ENCODE measurements at places on chromosomes 12 and 14. TPM values are rescaled to one million over a fixed set of nuclear protein-coding genes. Genes with fewer than 3 reads are reported as not detected.

DNA sequence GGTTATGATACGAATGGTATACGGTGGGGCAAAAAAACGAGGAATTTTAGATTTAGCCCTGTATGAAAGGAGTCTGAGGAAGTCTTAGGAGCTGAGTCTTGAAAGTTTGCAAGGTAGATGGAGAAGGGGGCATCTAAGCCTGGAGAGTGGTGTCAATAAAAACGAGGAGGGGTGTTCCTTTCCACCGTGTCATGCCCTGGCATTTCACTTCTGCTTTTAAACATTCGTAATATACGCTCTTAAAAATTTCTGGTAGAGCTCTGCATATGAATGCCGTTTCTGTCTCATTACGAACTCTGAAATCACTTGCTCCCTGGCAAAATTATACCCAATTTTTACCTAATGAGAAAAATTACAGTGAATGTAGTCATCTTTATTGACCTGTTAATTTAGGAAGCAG, 170.2 kb downstream of the ERC1 start:
- no peaks in the 10 kb centered on the region for H3K4me1 ChIP-seq
- H3K27ac ChIP-seq = no peak overlapping the region
- H3K36me3 ChIP-seq = peaks cover 3% of the 10 kb centered on the region
- DNase-seq = no peak
- H3K27me3 ChIP-seq = no peaks in the 10 kb centered on the region

GRCh38 chr14:72558721-72559120, 335.2 kb downstream of the DPF3 start:
- DNase-seq = no peak
- peaks cover 2% of the 10 kb centered on the region for H3K36me3 ChIP-seq
- peaks cover 29% of the 10 kb centered on the region for H3K27me3 ChIP-seq
- H3K4me3 ChIP-seq = no peak overlapping the region

GRCh38 chr14:81473456-81474147, 60.1 kb downstream of the SEL1L start:
- H3K27me3 ChIP-seq = no peaks in the 10 kb centered on the region

GRCh38 chr12:66269142-66269541, 33.2 kb upstream of the HELB start:
- H3K4me1 ChIP-seq = no peaks in the 10 kb centered on the region
- no peaks in the 10 kb centered on the region for H3K36me3 ChIP-seq
- H3K4me3 ChIP-seq = no peak overlapping the region
- peaks cover 2% of the 10 kb centered on the region for H3K27me3 ChIP-seq
- DNase-seq = no peak

DNA sequence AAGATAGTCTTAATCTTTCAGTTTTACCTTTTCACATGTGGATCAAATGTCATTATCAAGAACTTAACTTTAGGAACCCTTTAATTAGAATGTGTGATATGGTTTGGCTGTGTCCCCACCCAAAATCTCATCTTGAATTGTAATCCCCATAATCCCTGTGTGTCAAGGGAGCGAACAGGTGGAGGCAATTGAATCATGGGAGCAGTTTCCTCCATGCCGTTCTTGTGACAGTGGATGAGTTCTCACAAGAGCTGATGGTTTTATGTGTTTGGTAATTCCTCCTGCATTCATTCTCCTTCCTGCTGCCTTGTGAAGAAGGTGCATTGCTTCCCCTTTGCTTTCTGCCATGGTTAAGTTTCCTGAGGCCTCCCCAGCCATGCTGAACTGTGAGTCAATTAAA, 160.6 kb downstream of the MON2 start:
- no peaks in the 10 kb centered on the region for H3K4me1 ChIP-seq
- DNase-seq = no peak
- H3K4me3 ChIP-seq = no peak overlapping the region
- peaks cover 1% of the 10 kb centered on the region for H3K36me3 ChIP-seq
- H3K27me3 ChIP-seq = peaks cover 52% of the 10 kb centered on the region
- H3K27ac ChIP-seq = no peak overlapping the region

GRCh38 chr12:25322918-25323531, 72.3 kb upstream of the KRAS start:
- H3K27me3 ChIP-seq = peaks cover 2% of the 10 kb centered on the region
- peak overlapping the region; percentile 78 for H3K27ac ChIP-seq
- no peaks in the 10 kb centered on the region for H3K36me3 ChIP-seq
- DNase-seq = no peak
- peaks cover 50% of the 10 kb centered on the region for H3K4me1 ChIP-seq
- peak overlapping the region; percentile 71 for H3K4me3 ChIP-seq

- H3K27ac ChIP-seq = no peak overlapping the region
- H3K4me1 ChIP-seq = no peaks in the 10 kb centered on the region
- H3K27me3 ChIP-seq = peaks cover 1% of the 10 kb centered on the region
- H3K36me3 ChIP-seq = no peaks in the 10 kb centered on the region
These were observed 194.8 kb downstream of the CACNA1C start for GRCh38 chr12:2247596-2247995.

DNA sequence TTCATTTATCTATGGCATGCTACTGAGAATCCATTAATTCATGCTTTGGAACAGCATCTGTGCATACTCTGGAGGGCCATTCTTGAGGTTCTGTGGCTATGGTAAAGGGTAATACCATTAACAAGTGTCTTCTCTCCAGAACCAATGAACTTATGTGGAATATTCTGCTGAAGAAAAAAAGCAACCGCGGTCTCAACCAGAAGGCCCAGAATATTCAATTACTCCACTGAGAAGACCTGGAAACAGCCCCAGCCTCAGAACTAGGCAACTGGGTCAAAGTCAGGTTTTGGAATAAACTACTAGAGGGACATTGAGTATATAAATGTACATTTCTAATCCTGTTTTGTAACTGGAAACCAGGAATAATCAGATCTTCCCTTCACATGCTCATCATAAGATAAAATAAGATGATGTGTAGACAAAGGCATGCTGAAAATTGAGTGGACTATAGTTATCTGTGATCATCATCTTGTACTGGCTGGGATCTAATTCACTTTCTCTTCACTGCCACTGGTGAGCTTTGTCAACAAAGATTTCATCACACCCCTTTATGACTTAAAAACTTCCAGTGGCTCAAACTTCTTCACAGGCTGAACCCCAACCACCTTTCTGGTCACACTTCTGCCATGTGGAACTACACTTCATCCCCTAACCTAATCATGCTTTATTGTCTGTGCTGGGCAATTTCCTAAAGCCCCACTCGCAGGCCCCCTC, 6.0 kb downstream of the SPTB start:
- no peak overlapping the region for H3K4me3 ChIP-seq
- H3K36me3 ChIP-seq = no peaks in the 10 kb centered on the region
- H3K27ac ChIP-seq = no peak overlapping the region
- H3K27me3 ChIP-seq = peaks cover 63% of the 10 kb centered on the region
- H3K4me1 ChIP-seq = no peaks in the 10 kb centered on the region
- no peak for DNase-seq

- H3K27me3 ChIP-seq = no peaks in the 10 kb centered on the region
- peaks cover 28% of the 10 kb centered on the region for H3K4me1 ChIP-seq
- H3K4me3 ChIP-seq = no peak overlapping the region
These were observed 10.8 kb downstream of the SETD1B start for GRCh38 chr12:121814429-121815119.

DNA sequence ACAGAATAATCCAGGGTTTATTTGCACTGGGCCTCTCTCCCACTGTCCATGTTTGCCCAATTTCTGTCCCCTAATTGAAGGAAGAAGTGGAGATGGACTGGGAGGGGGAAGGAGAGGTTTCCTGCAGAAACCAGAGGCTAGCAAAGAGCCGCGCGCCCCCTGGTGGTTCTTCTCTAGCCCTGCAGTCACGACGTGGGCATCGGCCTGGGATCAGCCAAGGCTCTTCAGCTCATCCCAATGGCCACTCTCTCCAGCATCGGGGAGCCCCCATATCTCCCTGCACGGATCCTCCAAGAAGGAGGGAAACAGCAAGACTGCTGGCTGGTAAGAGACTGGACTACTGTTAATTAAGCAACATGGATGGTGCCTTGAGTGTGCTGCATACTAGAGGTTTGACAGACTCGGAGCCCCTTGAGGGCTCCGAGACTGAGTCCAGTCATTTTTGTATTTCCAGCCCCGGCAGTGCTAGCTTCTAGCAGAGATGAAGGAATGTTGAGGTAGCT, 18.7 kb downstream of the ZBTB39 start:
- peaks cover 23% of the 10 kb centered on the region for H3K4me1 ChIP-seq
- H3K36me3 ChIP-seq = no peaks in the 10 kb centered on the region
- DNase-seq = peak; percentile 54
- no peak overlapping the region for H3K27ac ChIP-seq
- H3K4me3 ChIP-seq = no peak overlapping the region

DNA sequence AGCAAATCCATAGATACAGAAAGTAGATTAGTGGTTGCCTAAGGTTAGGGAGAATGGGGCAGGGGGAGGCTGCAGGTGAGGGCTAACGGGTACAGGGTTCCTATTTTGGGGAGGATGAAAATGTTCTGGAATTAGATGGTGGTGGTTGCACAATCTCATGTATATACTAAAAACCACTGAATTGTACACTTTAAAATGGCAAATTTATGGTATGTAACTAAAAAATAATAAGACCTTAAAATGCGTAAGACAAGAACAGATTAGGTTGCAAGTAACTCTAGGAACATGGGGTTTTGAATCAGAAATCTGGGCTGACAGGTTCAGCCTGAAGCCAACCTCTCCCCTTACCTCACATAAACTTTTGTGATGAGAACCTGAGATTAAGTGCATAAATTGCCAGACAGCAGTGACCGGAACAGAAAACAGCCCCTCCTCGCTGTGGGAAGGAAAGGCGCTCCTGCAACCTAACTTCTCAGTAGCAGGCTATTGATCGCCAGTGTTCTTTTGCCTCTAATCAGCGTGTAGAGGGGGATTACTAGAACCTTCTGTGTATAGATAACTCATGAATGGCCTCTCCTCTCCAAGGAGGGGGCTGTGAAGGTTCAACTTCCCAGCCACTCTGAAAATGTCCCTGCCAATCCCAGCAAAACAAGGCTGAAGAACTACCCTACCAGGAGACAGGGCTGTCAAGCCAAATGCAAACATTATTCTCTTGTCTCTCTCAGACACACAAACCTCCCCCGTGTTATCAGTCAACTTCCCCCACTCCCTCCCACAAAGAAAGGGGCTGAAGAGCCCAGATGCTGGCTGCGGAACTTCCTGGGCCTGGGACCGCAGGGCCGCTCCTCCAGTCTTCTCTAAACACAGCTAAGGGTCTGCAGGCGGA, 1.9 kb downstream of the SSH1 start:
- no peak for DNase-seq
- H3K4me3 ChIP-seq = peak overlapping the region; percentile 96

GRCh38 chr14:105474483-105475268, at the start of gene CRIP2:
TSS of gene CRIP2 (plus strand) at chr14:105474821. CDS start at chr14:105474863, 42 bp downstream.
- H3K4me1 ChIP-seq = no peaks in the 10 kb centered on the region
- peak within 1 kb of the TSS; percentile 53 for H3K4me3 ChIP-seq
- no peak within 1 kb of the TSS for H3K27ac ChIP-seq
- peaks cover 9% of the 10 kb centered on the region for H3K27me3 ChIP-seq
- peaks cover 4% of the 10 kb centered on the region for H3K36me3 ChIP-seq
- peak; percentile 37 for DNase-seq

GRCh38 chr12:104155711-104156555, 17.9 kb upstream of the NFYB start:
- no peaks in the 10 kb centered on the region for H3K36me3 ChIP-seq
- DNase-seq = no peak
- no peak overlapping the region for H3K4me3 ChIP-seq
- H3K4me1 ChIP-seq = peaks cover 11% of the 10 kb centered on the region
- peaks cover 13% of the 10 kb centered on the region for H3K27me3 ChIP-seq

- H3K4me3 ChIP-seq = no peak overlapping the region
- H3K4me1 ChIP-seq = peaks cover 14% of the 10 kb centered on the region
- no peak for DNase-seq
- peaks cover 8% of the 10 kb centered on the region for H3K36me3 ChIP-seq
- H3K27me3 ChIP-seq = no peaks in the 10 kb centered on the region
- no peak overlapping the region for H3K27ac ChIP-seq
These were observed 227.5 kb downstream of the SSPN start for GRCh38 chr12:26422839-26423398.

GRCh38 chr14:59772233-59772632, 98.3 kb downstream of the RTN1 start:
- H3K27me3 ChIP-seq = peaks cover 1% of the 10 kb centered on the region
- DNase-seq = no peak

GRCh38 chr12:879641-880040, 69.9 kb downstream of the RAD52 start:
- H3K4me1 ChIP-seq = peaks cover 7% of the 10 kb centered on the region
- H3K27me3 ChIP-seq = no peaks in the 10 kb centered on the region
- DNase-seq = no peak
- H3K36me3 ChIP-seq = peaks cover 51% of the 10 kb centered on the region
- H3K4me3 ChIP-seq = no peak overlapping the region

GRCh38 chr12:113990250-113991223, 24.4 kb upstream of the RBM19 start:
- no peak for DNase-seq
- no peak overlapping the region for H3K27ac ChIP-seq
- H3K4me3 ChIP-seq = no peak overlapping the region
- no peaks in the 10 kb centered on the region for H3K36me3 ChIP-seq

DNA sequence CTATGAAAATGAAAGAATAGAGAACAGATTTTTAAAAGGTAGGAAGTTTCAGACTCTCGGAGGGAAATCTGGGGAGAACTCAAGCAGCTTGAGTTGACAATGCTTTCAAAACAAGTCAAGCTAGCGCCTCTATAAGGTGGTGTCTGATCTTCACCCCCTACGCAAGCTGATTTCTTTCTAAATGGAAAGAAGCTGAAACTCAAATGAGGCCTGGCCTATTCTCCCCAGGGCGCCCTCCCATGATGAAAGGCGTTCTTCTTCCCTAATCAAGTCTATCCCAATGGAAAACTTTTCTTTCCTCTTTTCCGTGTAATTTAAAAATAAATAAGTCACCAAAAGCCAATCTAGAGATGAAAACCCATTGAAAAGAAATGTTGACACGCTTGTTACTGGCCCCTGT, 20.6 kb downstream of the PTHLH start:
- no peaks in the 10 kb centered on the region for H3K4me1 ChIP-seq
- DNase-seq = no peak
- H3K27me3 ChIP-seq = peaks cover 29% of the 10 kb centered on the region
- no peak overlapping the region for H3K27ac ChIP-seq

GPR135 gene
- 1.6 TPM for total RNA-seq

KLC1 gene
- 150 TPM for total RNA-seq

OR4E2 gene
- total RNA-seq = not detected

RASAL1 gene
- total RNA-seq = 0.34 TPM

ACVRL1 gene
- total RNA-seq = not detected

RAD9B gene
- 1.4 TPM for total RNA-seq

PLBD1 gene
- not detected for total RNA-seq

DACT1 gene
- total RNA-seq = 2.3 TPM

PARP2 gene
- total RNA-seq = 36.6 TPM

SAV1 gene
- total RNA-seq = 12.3 TPM

AKAP3 gene
- 0.65 TPM for total RNA-seq

NAV3 gene
- not detected for total RNA-seq

Measured in activated T-helper 1 cell treated with anti-CD3 and anti-CD28 coated beads, Interleukin-12 subunit alpha, Interleukin-12 subunit beta, Interleukin-2, Interleukin-4 antibody, amounts not matched to agents 30 ng/mL and 10 ng/mL and 1 ng/mL, durations not matched to agents 14 hours and 24 hours and 36 hours (primary cell).